PC-3 (cell line): ENCODE measurements at places on chromosomes 2 and 18.

DNA sequence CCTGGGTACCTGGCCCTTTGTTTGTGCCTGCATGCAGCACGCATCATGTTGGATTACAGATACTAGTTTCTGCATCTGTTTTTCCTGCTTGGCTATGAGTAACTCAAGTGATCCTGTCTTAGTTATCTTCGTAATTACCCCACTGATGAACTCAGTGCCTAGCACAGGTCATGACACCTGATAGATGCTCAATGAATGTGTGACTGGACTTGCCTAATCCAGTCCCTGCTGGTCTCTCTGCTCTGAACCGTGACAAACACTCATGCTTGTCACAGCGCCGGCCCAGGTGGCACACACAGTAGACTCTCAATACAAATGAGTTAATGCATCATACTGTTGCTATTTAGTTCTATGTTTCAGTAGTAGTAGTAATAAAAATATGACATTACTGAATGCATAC lies 31.2 kb upstream of the NTSR2 start:
- no peak for DNase-seq

GRCh38 chr2:16747689-16748088 lies 82.1 kb upstream of the CYRIA start:
- DNase-seq, result no peak

- peak; percentile 80 for DNase-seq
Measured at GRCh38 chr18:28725876-28726275, 548.9 kb upstream of the CDH2 start.

DNA sequence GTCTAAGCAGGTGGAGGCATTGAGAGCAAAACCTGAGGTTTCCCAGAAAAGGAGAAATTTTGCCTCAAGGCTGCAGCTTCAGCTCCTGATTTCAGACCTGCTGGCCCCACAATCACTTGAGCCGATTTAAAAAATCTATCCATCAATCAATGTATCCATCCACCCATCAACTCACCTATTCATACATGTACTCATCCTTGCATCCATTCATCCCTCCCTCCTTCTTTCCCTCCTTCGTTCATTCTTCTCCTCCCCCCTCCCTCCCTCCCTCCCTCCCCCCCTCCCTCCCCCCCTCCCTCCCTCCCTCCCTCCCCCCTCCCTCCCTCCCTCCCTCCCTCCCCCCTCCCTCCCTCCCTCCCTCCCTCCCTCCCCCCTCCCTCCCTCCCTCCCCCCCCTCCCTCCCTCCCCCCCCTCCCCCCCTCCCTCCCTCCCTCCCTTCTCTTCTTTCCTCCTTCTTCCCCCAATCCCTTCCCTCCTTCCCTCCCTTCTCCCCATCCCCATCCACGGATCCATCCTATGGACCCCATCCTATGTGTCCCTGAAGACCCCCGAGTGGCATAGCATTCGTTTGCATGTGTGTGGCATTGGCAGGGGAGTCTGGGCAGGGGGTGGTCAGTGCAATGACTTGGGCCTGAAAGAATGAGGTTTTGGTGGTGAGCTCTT lies 6.1 kb upstream of the PXDN start:
- no peak for DNase-seq

DNA sequence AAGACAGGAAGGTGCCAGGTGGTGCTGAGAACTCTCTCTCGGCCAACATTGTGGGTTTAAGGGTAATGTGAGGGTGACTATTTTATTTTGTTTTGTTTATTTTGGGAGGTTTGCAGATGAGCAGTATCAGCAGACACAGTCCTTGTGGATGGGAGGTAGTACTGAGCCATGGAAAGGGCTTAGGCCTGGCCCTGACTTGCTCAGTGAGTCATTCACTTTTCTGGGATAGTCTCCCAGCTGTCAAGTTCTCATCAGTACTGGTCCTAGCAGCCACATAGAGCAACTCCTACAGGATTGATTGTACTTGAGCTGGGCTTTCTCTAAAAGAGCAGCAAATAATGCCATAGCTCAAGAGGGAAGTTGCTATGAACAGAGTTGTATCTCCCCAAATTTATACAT lies 175.2 kb downstream of the LOXHD1 start:
- DNase-seq, result peak; percentile 35

DNA sequence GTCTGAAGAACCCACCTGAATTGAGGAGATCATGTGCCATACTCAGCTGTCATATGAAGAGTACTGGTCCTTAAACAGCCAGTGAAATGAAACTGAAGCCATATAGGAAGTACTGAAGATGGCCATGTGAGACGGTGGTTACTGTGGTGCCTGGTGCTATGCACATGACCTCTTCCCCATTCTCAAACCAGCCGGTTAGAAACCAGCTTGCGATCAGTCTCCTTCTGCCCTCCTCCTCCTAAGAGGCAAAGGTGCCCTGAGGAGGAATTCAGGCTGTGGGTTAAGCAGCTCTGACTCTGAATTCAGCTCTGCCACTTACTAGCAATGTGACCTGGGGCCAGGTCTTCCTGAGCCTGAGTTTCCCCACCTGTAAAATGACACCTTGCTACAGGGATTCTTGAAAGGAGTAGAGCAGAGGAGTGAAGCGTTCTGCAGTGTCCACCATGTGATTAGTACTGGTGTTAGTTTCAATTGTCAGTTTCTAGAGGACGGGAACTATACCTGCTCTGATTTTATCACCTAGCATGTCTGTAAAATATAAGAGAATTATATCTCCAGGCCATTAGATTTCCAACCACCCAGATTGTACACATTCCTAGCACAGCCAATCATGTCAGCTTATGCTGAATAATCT lies 5.1 kb downstream of the FECH start:
- no peak for DNase-seq

DNA sequence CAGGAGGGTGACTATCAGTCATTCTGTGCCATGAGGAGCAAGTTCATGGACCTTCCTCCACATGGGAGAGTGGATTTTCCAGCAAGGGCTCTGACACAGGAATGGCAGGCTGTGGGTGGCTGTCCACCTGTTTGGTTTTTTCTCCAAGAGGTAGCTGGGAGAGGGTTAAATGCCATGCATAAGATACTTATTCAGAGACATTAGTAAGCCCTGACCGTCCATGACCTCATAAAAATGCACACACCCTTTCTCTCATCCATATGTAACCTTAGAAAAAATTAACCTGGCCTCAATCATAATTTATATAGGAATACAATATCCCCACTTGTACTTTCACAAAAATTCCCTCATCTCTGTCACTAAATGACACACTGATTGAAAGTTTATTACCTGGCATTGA lies 51.3 kb downstream of the NPPC start:
- no peak for DNase-seq

GRCh38 chr18:26685438-26686157 lies 137.2 kb upstream of the KCTD1 start:
- DNase-seq, result no peak

DNA sequence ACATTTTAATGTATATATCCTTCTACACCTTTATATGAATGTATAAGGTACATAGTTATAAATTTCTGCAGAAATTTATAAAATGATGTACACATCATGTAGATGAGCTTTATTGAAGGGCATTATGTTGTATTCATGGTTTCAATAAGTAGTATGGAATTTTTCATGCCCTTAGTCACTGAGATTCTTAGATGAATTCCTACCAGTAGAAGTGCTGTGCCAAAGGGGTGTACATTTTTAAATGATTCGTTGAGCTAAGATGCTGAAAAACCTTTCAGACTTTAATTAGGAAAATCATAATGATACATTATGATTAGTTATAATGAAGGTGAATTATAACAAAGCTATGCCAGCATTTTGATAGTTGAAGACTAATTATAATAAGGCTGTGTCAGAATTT lies 115.2 kb downstream of the ZNF236 start:
- no peak for DNase-seq

- DNase-seq, result no peak
Measured at GRCh38 chr2:70043252-70043875, 43.9 kb upstream of the PCBP1 start.

DNA sequence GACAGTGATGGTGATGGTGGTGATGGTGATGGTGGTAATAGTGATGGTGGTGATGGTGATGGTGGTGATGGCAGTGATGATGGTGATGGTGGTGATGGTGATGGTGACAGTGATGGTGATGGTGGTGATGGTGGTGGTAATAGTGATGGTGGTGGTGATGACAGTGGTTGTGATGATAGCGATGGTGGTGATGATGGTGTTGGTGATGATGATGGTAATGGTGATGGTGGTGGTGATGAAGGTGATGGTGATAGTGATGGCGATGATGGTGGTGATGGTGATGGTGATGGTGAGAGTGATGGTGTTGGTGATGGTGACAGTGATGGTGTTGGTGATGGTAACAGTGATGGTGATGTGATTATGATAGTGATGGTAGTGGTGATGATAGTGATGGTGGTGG lies 94.3 kb downstream of the ASB1 start:
- DNase-seq, result no peak

- no peak for DNase-seq
Measured at GRCh38 chr18:36769611-36770314, 59.0 kb downstream of the TPGS2 start.

DNA sequence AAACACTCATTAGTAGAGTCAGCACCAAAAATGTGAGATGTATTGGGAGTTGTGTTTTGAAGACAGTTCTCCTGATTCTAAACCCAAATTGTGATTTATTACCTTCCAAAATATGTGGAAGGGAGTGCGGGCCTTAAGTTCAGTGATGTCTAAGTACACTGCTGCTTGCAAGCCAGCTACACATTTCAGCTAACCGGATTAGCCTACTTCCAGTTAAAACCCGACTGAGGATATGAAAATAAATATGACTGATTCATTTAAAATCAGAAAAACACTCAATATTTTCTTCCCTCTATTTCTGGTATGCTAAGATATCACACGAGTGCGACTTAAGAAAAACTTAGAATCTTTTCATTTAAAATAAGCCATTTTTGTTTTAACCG lies 907 bp downstream of the FHL2 start:
- DNase-seq, result no peak

GRCh38 chr18:49788327-49788898 lies 24.9 kb downstream of the ACAA2 start:
- DNase-seq, result peak; percentile 14

DNA sequence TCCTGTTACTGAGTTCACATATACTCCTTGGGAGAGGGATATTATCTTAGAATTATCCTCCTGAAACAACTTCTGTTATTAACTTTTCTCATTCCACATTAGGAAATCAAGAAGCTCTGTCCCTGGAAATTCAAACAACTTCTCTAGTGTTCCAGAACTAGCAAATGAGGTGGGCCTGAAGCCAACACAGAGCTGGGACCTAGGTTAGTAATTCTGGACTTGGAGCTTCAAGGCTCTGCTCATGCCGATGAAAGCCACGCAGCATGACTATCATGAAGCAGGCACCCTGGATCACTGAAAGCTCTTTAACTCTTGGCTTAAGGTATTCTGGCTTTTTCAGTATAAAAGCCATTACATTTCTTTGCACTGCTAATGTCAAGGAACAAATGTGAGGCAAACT lies 242.7 kb downstream of the TGIF1 start:
- DNase-seq, result no peak

GRCh38 chr18:78430131-78430758 lies 549.4 kb upstream of the SALL3 start:
- no peak for DNase-seq

GRCh38 chr2:190875891-190876290 lies 4.7 kb upstream of the GLS start:
- no peak for DNase-seq

DNA sequence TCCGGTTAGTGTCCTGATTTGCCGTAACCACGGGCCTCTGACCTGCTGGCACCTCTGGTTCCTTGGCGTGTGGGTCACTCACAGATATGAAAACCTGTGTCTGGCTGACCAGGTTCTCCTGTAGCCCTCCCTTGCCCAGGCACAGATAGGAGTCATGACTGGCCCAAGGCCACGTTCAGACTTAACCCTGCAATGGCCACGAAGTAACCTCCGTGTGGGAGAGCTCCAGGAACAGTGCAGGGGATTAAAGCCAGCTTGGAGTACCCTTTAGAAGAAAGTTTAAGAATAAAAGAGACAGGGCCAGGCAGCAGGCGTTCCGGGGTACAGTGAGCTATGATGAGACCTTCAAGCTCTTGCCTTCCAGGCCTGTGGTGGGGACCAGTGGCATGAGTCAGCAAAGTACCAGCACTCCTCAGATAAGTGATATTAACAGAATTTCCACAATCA lies 25.5 kb downstream of the CENPO start:
- no peak for DNase-seq

GRCh38 chr2:15432642-15433256 lies 128.4 kb downstream of the NBAS start:
- DNase-seq, result no peak

DNA sequence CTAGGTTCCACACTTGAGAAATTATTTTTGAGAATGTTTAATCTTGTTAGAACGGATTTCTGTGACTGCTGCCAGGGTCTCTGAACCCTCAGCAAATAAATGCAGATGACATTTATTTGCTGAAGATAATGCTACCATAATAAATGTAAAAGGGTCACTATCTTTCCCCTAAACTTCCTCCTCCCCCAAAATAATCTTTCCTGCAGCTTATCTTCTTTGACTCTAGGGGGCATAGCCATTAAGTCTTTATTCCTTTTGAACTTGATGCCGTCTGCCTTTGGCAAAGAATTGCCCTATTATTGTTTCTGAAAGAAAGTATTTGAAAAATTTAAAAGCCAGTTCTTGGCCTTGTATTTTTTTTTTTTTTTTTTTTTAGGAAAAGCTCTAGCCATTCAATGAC lies 63.6 kb upstream of the ACSL3 start:
- DNase-seq, result peak; percentile 40

- DNase-seq, result no peak
Measured at GRCh38 chr18:9210966-9211365, 74.4 kb downstream of the ANKRD12 start.

GRCh38 chr2:70959271-70959761 lies 19.1 kb upstream of the ANKRD53 start:
- no peak for DNase-seq

GRCh38 chr2:69449906-69450305 lies 12.7 kb upstream of the NFU1 start:
- no peak for DNase-seq

GRCh38 chr18:27556741-27557140 lies 371.6 kb upstream of the CHST9 start:
- no peak for DNase-seq

GRCh38 chr2:41321351-41321750 lies 726.5 kb upstream of the PKDCC start:
- peak; percentile 68 for DNase-seq

DNA sequence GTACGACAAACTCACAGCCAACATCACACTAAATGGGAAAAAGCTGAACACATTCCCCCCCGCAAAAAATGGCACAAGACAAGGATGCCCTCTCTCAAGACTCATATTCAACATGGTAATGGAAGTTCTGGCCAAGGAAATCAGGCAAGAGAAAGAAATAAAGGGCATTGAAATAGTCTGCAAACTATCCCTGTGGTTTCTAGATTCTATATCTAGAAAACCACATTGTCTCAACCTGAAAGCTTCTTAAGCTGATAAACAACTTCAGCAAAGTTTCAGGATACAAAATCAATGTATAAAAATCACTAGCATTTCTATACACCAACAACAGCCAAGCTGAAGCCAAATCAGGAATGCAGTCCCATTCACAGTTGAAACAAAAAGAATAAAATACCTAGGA lies 294.6 kb upstream of the CYP26B1 start:
- no peak for DNase-seq

- DNase-seq, result peak; percentile 88
Measured at GRCh38 chr2:203583701-203584100, 48.6 kb upstream of the RAPH1 start.

DNA sequence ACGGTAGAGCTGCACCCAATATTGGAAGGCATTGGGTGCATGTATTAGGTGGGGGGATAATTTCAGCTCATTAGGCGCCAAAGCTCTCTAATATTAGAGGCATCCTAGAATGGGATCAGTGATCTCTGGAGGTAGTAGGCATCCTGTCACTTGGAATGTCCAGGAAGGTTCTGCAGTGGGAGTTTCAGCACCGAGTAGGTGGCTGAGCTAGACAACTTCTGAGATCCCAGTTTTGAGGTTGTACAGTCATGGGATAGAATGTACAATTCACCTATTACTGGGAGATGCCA lies 210.9 kb downstream of the MYCN start:
- no peak for DNase-seq
